Activated CD8-positive, alpha-beta memory T cell treated with anti-CD3 and anti-CD28 coated beads for 4 hours (primary cell): ENCODE measurements at places on chromosomes 2 and 18.

DNA sequence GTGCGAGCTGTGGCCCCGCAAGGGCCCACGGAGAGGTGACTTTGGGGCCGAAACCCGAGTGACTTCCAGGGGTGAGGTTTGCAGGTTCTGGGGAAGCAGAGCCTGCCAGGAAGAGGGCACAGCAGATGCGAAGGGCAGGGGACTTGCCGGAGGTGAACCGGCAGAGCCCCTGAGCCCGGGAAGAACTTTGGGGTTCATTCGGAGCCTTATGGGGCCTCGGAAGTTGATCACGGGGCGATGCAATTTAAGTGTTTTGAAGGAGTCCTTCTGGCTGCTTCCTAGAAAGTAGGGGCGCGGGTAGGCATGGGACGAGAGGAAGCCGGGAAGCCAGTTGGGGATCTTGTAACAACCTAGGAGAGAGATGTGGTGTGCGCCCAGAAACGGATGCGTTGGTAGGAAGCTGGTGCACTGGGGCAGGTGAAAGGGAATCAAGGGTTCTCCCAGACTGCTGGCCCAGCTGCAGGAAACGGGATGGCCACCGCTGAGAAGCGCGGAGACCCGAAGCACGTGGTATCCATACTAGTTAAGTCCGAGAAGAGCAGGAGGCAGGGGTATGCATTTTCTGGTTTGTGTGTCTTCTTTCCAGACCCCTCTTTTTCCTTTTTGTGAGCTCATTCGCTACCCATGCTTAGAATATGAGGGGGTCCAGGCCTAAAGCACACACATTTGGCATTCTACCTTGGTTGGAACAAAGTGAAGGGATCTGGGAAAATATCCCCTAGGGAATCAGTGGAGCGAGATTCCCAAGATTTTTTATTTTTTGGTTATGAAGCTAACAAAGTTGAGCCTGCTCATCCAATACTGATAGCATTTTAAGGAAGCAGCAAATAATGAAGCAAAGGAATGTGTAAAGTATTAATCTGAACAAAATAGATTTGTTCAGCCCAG lies 758 bp downstream of the SCLY start:
- no peak for DNase-seq

DNA sequence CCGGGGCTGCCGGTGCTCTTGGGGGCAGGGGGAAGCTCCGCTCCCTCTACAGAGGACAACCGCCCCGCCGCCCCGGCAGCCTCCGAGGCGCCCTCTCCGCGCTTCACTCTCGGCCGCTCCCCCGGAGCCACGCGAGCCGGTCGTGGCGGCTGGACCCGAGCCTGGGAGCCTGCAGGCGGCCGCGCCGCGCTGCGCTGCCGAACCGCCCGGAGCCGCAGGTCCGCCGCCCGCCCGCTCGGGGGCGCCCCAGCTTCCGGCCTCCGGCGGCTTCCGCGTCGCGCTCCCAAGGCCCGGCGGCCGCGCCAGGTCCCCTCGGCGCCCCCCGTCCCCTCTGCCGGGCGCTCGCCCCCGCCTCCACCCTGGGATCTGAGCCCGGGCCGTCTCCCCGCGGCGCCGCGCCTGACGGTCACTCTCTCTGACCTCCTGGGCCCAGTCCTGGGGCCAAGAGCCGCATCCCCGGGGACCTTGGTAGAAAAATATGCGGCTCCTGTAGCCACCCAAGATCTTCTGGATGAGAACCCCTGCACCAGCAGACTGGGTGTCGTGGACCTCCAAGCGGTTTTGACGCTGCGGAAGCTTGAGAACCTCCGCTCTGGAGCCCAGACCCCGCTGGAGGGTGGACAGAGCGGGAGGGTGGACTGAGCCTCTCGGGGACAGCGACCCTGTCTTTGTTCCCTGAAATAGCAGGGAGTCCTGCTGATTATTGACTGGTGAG lies 44.3 kb downstream of the SERTAD2 start:
- peak; percentile 24 for DNase-seq

GRCh38 chr18:67776929-67777328 lies 260.4 kb upstream of the DSEL start:
- no peak for DNase-seq

DNA sequence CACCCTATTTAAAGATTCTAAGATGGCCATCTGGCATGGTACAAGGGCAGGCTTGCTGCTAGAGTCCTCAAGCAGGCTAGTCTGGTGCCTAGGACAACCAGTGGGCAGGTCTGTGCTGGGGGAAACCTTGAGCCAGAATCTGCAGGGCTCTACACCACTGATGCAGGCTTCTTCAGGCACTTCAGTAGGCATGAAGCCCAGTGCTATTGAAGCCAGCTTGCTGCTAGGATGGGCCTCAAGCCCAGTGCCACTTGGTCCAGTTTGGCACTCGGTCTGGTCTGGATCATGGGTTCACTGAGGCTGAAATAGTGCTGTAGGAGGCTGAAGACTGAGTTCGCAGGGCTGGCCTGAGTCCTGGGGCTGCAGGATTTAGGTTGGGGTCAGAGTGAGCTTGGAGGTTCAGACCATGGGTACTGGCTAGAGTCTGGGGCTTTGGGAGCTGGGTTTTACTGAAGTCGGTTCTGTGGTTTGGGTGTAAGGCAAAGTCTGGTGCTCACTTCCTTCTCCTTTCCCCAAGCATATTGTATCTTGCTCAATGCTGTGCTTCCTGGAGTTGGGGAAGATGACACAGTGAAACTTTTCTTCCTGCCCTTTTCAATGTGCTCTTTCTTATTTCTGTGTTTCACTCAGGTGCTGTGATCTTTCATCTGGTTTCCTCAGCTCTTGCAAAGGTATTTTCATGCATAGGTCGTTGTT lies 41.2 kb downstream of the SP100 start:
- no peak for DNase-seq

DNA sequence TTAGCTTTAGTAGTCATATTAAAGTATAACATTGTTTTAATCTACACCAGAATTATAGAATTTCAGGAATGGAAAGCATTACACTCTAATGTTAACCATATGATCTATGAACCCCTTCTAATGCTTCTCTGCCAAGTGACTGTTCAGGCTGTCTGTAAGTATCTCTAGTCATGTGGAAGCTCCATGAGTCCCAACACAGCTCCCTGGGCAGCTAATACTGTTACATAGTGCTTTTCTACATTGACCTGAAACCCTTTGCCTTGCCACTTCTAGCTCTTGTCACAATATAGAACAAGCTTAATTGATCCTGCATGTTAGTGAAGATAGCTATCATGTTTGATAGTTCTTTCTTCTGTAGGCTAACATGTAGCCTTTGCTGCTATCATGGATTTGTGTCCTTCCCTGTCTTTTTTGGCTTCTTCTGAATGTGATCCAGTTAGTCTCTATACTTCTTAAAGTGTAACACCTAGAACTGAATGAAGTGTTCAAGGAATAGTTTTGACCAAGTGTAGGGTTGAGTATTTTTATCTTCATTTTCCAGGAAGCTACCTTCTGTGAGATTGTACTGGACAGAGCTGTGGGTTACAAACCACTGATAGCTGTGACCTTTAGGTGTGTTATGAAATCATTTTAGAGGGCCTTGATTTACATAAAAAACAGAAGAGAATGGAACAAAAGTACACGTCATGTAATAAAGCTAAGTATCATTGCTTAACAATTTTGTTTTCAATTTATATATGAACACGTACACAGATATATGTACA lies 23.7 kb downstream of the BABAM2 start:
- DNase-seq: no peak
